ENCODE measurements at places on chromosomes 3 and 15.
A peak's percentile ranks its signal among the peaks of the same experiment; 100 is the strongest.

DNA sequence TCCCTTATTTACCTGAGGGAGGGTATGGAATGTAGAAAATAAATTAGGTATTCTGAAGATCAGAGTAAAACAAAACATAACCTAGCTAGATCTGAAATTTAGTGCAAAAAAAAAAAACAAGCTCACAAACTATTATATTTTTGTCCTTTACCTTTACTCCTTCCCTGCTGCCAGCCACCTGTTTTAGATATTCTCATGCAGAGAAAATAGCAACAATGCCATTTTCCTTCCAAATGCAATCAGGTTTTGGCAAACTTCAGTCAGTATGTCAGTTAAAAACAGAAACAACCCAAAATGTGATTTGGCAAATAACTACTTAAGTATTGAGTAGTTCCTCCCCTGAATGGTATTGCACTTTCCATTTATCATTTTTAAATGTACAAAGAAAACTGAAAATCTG, 35.8 kb downstream of the PEAK1 start:
- DNase-seq = no peak

DNA sequence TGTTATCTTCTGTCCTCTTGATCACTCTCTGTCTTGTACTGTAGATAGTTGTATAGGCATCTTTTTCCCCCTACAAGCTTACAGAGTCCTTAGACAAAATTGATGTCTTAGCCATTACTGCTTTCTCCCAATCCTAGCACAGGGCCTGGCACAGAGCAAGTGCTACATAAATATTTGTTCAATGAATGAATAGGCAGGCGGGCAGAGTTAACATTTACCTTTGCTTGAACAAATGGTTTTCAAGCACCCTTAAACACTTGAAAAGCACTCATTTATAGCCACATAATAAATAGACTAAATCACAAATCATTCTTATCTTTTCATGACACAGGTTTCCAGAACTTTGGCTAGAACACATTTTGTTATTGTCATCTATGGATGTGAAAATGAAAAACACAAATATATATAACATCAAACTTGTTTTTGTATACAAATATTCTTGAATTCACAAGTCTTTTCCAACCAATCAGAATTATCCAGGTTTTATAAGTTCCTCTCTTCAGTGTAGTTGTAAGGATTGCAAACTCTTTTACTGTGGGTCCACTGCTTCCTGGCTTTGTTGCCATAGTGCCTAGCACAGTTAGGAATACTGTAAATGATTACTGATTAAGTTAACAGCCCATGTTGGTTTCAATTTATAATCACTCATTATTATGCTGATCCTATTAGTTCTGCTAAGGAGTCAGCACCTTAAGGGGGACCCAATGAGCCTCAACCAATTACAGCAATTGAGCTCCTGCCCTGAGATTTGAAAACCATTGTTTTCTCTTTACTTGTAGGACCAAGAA, 61.9 kb downstream of the ISL2 start:
- no peak for DNase-seq

DNA sequence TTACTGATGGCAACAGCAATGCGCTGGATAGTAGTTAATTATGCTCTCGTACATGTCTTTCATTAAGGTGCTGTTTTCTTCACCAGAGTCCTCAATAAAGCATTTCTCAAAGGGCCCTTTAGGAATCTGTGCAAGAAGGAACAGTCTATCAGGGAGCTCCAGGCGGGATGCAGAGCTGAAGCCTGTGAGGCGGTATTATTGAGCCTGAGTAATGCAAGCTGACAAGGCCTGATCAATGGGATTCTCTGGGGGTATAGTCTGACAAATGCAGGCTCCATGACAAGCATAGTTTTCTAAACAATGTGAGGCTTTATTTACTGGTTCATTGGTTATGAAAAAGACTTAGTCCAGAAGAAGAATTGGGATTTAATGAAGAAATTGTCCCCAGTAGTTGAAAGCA, 530.9 kb upstream of the CBLB start:
- no peak for DNase-seq

GRCh38 chr15:67762610-67763368, 62.5 kb upstream of the SKOR1 start:
- DNase-seq = peak; percentile 48

DNA sequence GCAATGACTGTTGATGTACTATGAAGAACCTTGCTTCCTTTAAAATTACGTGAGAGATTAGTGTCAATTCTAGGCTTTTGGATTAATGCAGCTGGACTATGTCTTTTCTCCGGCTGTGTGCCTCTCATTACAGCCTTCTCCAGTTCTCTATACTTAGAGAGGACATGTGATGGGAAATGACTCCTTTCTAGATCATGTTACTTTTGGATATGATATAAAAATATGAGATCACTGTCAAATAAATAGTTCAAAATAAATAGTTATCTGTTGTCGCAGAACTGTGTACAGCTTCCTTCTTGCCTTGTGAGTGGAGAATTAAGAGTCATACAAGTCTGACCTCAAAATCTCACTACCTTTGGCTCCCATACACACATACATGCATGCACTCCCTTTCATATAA, 592.4 kb downstream of the DIPK2A start:
- DNase-seq = no peak

DNA sequence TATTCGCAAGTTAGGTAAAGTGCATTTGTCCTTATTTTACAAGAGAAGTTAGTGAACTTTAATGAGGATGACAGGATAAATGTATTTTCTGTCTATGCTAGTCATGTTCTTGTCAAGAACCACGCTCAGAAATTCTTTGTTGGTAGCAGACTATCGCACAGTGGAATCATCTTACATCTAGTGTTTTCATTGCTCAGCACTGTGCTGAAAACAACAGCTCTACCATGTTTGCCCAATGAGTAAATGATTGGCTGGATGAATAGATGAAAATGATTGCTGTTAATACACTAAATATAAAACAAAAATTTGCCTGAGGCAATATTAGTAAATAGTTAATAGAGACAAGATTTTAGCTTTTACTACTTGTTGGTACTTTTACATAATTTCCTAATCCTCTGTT, 265.3 kb upstream of the GOLIM4 start:
- DNase-seq = no peak

DNA sequence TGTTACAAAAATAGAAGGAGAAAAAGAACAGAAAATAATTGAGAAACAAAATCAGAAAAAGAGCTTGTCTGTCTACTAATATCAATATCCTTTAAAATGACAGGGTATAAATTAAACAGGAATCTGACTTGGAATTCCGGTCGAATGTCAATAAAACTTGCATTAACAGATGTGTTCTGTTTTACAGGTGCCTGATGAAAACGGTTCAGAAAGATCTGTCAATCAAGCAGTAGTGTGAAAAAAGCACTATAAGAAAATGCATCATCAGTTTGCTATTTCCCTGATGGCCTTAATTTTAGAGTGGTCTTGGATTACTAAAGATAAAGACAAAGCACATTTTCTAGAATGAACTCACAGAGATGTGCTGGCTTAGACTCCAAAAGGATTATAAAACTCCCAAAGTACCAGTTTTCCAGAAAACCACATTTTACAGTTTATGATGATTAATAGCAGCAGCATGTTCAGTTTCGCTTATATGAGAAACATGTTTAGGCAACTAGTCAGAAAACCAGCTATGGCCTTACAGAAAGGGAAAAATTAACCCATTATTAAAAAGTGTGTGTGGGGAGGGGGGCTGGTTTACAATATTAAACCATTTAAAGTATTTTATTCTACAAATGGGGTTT, 8.2 kb upstream of the C3orf38 start:
- DNase-seq = no peak

DNA sequence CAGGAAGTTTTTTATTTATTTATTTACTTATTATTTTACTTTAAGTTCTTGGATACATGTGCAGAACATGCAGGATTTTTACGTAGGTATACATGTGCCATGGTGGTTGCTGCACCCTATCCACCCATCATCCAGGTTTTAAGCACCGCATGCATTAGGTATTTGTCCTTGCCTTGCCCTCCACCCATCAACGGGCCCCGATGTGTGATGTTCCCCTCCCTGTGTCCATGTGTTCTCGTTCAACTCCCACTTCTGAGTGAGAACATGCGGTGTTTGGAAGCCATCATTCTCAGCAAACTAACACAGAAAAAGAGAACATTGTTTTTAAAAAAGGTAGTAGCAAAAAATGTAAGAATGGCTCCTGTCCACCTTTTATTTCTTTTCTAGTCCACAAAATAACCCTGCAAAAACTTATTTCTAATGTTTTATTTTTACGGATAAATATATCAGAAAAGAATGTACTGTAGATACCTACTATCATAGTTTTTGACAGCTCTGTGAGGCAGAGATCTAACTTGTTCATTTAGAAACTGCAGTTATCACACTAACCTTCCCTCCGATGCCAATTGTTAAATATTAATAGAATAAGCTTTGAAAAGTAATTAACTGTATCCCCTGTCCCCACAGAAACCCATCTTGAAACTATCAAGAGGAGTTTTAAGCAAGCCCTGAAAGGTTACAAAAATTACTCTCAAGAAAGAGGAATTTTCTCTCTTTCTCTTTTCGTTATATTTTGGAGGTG, 189.2 kb downstream of the LPP start:
- no peak for DNase-seq

DNA sequence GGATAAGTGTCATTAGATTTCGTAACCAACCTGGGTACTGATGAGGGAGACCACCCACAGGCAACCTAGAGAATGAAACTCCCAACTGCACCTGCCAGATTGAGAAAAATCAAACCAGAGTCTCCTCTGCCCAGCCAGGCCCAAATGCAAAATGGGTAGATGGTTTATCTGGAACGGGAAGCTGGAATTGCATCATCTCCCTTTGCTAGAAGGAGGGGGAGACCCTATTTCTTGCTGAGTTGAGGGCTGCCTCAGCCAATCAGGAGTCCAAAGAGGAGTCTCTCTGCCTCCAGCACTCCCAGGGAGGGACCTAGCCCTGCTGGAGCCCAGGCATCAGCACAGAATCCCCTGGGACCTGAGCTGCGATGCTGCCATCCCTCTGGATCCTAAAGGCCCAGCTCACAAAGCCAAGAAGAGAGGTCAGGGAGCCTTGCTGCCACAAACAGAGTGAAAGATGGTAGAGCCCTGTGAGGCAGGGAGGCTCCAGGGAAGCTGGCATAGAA, 8.1 kb downstream of the RMDN3 start:
- no peak for DNase-seq

- DNase-seq = no peak
Measured at GRCh38 chr3:134249296-134249841, 1.3 kb downstream of the RYK start.

DNA sequence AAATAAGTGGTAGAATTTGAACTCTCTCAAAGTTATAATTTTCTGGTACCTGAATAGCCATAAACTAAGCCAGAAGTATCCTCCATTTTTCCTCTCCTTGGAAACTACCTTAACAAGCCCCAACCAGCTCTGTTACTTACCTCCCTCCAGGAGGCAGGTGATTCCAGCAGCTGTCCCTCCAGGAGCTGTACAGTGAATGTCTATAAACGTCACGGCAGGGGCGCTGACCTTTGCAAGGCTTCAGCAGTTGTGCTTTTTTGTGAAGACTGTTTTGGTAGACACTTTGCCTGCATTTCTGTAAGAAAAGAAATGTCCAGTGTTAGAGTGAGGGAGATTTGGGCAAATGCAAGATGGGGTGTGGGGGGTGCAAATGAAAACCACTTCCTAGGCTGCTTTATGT, 67.2 kb downstream of the LEO1 start:
- DNase-seq = no peak

GRCh38 chr3:115989684-115990421, 366.5 kb downstream of the GAP43 start:
- no peak for DNase-seq

GRCh38 chr15:97566961-97567360, 393.5 kb upstream of the ARRDC4 start:
- DNase-seq = no peak

- no peak for DNase-seq
Measured at GRCh38 chr3:18177271-18177670, 247.9 kb downstream of the SATB1 start.

GRCh38 chr15:52699457-52699856, 20.3 kb upstream of the ATOSA start:
- DNase-seq = no peak

GRCh38 chr3:8441969-8442559, 59.6 kb upstream of the LMCD1 start:
- DNase-seq = no peak

DNA sequence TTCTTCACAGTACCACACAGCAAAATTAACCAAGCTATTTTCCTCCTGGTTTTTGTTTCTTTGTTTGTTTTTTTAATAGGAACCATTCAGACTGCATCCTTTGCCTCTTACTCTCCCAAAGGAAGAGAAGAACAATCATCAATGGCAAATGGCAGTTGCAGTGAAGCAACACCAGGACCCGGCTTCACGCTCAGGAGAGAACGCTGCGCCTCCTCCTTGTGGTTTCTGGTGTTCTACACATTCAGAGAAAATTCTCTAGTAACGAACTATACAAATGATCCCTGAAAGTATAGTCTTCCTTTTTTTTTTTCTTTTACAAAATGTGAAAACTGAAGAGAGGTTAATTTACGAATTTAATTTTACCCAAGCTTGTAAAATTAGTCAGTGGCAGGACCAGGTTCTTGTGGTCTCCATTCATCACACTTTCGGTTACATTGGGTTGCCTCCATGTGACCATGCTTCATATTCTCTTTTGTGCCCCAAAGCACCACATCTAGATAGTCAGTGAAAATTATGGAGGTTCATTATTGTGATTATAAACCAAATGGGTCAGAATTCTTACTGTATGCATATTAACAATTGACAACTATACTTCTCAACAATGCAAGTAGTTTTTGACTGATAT, 10.6 kb upstream of the MINDY2 start:
- DNase-seq = no peak

- no peak for DNase-seq
Measured at GRCh38 chr15:60966316-60966715, 262.8 kb downstream of the RORA start.

DNA sequence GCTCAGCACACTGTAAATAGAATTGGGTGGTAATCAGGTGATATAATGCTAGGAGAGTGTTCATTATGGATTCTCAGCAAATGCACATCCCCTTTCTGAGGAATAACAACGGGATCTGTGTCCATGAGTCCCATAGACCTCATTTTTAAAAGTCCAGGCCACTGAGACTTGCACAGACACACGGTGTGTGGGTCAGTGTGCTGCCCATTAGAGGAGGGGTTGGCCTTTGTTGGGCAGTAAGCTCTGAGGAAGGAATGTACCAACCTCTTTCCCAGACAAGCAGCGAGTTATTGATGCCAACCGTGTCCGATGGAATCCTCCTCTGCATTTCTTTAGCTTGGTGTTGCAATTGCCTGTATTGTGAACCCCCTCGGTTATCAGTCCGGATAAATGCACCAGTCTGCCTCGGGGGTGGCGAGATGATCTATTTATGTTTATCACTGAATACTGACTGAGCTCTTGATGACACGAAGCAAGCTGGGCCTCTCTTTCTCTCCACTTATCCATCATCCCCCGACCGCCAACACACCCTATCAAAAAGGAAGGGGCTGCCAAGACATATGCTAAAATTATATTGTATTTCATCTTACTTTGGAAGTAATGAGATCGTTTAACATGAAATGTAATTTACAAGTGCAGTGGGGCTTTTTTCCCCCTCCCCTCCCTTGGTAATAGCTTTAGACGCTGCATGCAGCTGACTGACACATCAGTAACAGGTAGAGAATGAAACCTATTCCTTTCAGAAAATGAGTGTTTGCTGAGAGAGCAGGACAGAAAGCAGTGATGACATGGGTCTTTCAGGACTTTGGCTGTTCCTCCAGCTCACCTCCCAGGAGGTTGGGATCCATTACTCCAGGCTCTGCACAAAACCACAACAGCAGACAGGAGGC, 126.6 kb upstream of the ST8SIA2 start:
- no peak for DNase-seq

GRCh38 chr3:197035577-197035976, 6.0 kb upstream of the MELTF start:
- DNase-seq = no peak

GRCh38 chr15:31814082-31814481, 216.2 kb upstream of the CHRNA7 start:
- no peak for DNase-seq

GRCh38 chr3:145411605-145412004, 749.4 kb downstream of the PLOD2 start:
- DNase-seq = no peak
